ENCODE measurements at places on chromosomes 2 and 18.

- DNase-seq = peak; percentile 25
These were observed 479.7 kb downstream of the PARD3B start for GRCh38 chr2:205024822-205025518.

GRCh38 chr2:195575016-195575415 lies 82.0 kb upstream of the SLC39A10 start:
- no peak for DNase-seq

DNA sequence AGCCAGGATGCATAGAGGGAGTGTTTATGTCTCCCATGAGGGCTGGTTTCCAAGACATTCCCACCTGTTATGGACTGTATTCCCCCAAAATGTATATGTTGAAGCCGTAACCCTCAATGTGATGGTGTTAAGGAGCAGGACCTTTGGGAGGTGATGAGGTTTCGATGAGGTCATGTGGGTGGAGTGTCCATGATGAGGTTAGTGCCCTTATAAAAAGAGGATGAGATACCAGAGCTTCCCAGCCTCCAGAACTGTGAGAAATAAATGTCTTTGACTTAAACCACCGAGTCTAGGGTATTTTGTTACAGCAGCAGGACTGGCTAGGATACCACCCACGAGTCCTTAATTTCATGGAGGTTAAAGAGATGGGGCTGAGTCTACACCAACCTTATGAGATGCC lies 22.6 kb upstream of the EPAS1 start:
- DNase-seq = no peak

- no peak for DNase-seq
These were observed 23.9 kb upstream of the STK17B start for GRCh38 chr2:196195302-196195701.

GRCh38 chr18:5895876-5896740 lies 786 bp upstream of the TMEM200C start:
- no peak for DNase-seq

DNA sequence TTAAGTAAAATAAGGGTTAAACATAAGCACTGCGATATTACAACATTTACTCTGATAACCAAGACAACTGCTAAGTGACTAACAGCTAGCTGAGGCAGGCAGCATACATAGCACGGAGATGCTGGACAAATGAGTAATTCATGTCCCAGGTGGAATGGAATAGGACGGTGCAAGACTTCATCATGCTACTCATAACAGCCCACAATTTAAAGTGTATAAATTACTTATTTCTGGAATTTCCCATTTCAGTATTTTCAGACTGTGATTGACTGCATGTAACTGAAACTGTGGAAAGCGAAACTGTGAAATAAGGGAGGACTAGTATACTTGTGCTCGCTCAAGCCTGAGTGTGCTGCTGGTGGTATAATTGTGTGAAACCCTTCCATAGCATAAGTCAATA lies 12.9 kb downstream of the IER3IP1 start:
- no peak for DNase-seq

- no peak for DNase-seq
These were observed 664.4 kb downstream of the NYAP2 start for GRCh38 chr2:226063704-226064440.

DNA sequence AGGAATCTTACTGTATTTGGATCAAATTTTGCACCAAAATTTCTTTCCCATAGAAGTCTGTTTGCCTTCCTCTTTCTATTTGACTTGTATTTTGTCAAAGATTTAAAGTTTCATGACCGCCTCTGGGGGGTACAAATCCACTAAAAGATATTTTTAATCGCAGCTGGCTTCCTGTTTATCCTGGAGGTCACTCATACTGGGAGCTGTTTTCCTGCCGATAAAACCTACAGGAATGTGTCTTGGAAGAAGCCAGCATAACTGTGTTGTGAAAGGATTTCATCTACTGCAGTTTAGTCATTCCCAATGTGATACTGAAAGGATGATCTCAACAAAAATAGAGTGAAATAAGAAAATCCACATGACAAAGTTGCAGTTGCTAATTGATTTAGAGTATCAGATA lies 184.0 kb downstream of the RIT2 start:
- DNase-seq = no peak

DNA sequence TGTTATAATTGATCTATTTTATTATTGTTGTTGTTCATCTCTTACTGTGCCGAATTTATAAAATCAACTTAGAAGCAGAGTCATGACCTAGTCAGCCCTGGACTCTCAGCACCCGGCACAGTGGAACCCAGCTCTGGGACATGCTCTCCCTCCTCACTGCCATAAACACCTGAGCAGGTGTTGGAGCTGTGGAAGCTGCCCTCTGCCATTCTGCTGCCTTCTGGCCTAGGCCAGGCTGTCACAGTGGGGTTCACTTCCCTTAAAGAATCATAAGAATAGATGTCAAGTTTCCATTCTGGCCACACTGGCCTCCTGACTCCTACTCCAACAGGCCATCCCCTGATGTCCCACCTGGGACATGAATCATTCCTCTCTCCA lies 192.2 kb downstream of the ZFP36L2 start:
- no peak for DNase-seq

- no peak for DNase-seq
These were observed 1728.3 kb downstream of the SUCLG1 start for GRCh38 chr2:82730811-82731210.

GRCh38 chr18:13278062-13278630 lies 59.6 kb downstream of the LDLRAD4 start:
- no peak for DNase-seq

GRCh38 chr18:57205641-57206040 lies 58.8 kb downstream of the BOD1L2 start:
- no peak for DNase-seq

GRCh38 chr2:201254081-201254730 lies 6.1 kb upstream of the CASP8 start:
- no peak for DNase-seq

DNA sequence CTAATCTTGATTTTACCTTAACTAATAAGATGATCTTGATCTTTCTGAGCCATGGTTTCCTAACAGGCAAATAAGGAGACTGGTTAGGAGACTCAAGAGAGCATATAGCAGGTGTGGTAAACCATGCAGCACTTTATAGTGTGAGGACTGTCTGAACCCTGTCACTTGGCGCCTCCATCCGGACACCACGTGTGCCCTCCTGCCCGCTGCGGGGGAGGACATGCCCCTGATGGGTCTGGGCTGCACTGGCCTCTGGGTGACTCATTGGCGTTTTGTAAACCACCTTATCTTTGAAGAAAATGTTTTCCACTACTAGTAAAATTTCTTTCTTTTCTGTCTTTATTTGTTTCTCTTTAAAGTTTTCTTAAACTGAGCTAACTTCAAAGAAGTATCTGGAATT lies 131.1 kb downstream of the FMNL2 start:
- no peak for DNase-seq

DNA sequence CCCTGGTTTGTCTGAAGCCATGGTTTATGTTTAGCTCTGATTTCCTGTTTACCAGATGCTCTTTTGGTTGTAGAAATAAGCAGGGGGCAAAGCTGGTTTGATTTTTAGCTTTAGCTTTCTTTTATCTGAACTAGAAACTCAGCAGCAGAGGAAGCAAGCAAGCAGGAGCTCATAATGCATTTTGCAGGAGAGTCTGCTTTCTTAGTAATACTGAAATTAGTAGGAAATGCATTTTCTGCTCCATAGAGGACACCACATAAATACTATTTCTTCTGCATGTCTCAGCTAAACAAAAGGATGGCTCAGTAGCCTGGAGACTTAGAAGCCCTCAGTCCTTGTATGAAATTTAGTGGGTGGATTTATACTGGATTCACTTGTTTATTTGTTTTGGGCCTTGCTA lies 23.1 kb downstream of the DGUOK start:
- no peak for DNase-seq

- no peak for DNase-seq
These were observed 56.5 kb downstream of the PLA2R1 start for GRCh38 chr2:160005908-160006307.

DNA sequence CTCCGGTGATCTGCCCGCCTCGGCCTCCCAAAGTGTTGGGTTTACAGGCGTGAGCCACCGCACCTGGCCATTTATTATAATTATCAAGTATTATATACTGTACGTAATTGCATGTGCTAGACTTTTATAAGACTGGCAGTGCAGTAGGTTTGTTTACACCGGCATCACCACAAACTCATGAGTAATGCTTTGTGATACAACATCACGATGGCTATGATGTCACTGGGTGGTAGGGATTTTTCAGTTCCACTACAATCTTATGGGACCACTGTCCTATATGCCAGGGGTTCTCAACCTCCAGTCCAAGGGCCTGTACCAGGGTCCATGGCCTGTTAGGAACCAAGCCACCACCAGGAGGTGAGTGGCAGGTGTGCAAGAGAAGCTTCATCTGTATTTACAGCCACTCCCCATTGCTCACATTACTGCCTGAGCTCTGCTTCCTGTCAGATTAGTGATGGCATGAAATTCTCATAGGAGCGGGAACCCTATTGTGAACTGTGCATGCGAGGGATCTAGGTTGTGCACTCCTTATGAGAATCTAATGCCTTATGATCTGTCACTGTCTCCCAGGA lies 9.4 kb downstream of the SCYGR4 start:
- no peak for DNase-seq

GRCh38 chr2:104836265-104836664 lies 17.6 kb upstream of the POU3F3 start:
- DNase-seq = no peak

- DNase-seq = no peak
These were observed 9.4 kb downstream of the COLEC11 start for GRCh38 chr2:3604207-3604877.

- DNase-seq = no peak
These were observed 67.3 kb downstream of the INPP4A start for GRCh38 chr2:98511981-98512380.

- DNase-seq = no peak
These were observed 439.8 kb downstream of the TGIF1 start for GRCh38 chr18:3889803-3890202.

- no peak for DNase-seq
These were observed 245.4 kb upstream of the MEIS1 start for GRCh38 chr2:66189553-66189952.

GRCh38 chr2:122028371-122029100 lies 273.1 kb downstream of the TSN start:
- no peak for DNase-seq

DNA sequence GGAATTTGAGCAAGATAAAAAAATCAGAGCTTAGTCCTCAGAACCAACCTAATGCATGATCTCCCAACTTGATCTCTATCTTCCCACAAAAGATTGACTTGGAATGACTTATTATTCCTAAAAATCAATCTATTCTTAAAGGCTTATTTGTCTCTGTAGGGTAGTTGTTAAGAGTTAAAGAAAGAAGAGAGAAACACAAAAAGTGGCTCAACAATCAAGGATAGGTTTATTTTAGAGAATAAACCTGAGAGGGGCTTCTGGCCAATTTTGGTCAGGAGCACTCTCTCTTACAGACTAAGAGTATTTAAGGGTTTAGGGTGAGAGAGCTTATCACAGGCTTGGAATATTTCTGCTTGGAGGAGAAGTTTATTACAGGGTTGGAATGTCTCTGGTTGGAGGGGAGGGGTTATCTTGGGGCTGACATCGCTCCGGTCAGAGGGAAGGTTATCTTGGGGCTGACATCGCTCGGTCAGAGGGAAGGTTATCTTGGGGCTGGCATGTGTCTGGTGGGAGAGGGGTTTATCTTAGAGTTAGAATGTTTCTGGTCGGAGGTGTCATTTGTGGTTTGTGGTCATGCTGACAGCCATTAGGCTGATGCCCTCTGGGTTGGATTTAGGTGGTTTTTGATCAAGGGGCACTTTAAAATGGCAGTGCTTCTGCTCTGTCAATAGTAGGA lies 2.4 kb upstream of the MFF start:
- DNase-seq = no peak

DNA sequence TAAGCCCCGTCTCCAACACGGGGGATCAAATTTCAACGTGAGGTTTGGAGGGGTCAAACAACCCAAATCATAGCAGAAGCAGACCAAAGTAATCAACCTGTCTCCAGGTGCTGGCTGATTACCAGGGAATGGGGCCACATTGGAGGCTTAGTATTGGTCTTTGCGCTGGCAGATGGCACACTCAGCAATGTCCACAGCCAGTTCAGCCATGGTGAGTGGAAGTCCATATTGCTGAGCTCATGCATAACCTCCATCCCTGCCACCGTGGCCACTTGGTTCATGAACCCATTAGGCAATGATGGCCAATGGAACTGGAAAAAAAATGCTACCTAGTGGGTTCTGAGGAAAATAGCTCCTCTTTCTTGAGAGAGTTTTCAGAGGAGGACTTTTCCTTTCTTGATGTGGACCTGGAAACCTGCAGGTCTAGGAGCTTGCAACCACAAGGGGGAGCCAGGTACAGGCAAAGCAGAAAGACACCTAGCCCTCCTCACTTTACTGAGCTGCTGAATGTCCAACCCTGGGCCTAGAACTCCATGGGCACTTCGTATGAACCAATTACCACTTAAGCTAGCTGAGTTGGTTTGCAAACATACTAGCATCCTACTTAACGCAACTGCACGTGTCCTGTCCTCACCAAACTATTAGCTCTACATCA lies 128.0 kb upstream of the GYPC start:
- no peak for DNase-seq

- DNase-seq = no peak
These were observed 18.6 kb upstream of the TXNDC2 start for GRCh38 chr18:9867071-9867594.

- no peak for DNase-seq
These were observed 949.8 kb upstream of the LRATD1 start for GRCh38 chr2:13682540-13683272.

GRCh38 chr2:45690231-45690630 lies 38.8 kb downstream of the PRKCE start:
- no peak for DNase-seq

GRCh38 chr2:192579965-192580700 lies 385.4 kb upstream of the TMEFF2 start:
- DNase-seq = no peak

GRCh38 chr2:197944416-197945096 lies 140.2 kb downstream of the PLCL1 start:
- DNase-seq = no peak

DNA sequence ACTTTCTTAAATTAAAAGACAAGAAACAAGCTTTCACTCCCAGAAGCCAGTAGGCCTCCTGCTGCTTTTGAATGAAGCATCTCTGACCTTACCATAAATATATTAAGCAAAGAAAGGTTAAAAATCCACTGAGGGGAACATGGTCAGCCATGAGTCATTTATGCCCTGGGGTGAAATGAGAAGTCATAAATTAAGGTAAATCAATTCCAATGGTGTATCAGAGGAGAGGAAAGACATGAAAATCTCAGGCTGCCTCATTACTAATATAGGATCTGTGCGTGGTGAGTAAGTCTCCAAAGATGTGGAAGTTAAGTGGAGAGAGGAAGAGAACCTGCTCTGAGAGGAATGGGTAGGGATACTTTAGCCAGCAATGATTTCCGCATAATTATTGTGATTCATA lies 292.3 kb upstream of the CHAC2 start:
- DNase-seq = no peak

DNA sequence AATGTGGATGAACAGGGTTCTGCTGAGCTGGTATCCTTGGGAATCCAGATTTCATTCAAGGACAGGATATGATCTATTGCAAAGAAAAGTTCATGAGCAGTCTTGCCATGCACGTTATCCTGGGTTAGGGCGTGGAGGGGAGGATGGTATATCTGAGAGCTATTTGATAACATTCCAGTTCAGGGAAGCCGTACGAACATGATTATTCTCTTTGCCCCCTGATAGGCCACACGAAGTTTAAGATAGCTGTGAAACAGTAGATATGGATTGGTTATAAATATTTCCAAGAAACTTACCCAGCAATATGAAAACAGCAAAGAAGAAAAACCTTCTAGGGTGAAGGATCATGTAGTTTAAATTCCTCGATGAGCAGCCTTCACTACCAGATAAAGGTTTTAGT lies 171.9 kb downstream of the LTBP1 start:
- DNase-seq = no peak

- DNase-seq = no peak
These were observed 151.7 kb downstream of the ANKRD44 start for GRCh38 chr2:197158591-197159550.
